Osteoblast (primary cell): ENCODE measurements at places on chromosomes 2 and 18. TPM values are rescaled to one million over a fixed set of nuclear protein-coding genes. Genes with fewer than 3 reads are reported as not detected.

Gene FBLN7
- 5.3 and 5.8 TPM in 2 replicates for total RNA-seq

Gene G6PC2
- total RNA-seq = not detected in 2 replicates

Gene SAG
- total RNA-seq = not detected in 2 replicates

Gene MAPRE3
- 6.5 TPM in 2 replicates for total RNA-seq

Gene KHK
- total RNA-seq = 0.29 and 0.36 TPM in 2 replicates

Gene LRATD1
- total RNA-seq = 5.8 and 10.0 TPM in 2 replicates

Gene CNTNAP5
- total RNA-seq = not detected in 2 replicates

Gene NT5DC4
- total RNA-seq = not detected in 2 replicates

Gene PIEZO2
- total RNA-seq = 6.5 and 46.7 TPM in 2 replicates

DNA sequence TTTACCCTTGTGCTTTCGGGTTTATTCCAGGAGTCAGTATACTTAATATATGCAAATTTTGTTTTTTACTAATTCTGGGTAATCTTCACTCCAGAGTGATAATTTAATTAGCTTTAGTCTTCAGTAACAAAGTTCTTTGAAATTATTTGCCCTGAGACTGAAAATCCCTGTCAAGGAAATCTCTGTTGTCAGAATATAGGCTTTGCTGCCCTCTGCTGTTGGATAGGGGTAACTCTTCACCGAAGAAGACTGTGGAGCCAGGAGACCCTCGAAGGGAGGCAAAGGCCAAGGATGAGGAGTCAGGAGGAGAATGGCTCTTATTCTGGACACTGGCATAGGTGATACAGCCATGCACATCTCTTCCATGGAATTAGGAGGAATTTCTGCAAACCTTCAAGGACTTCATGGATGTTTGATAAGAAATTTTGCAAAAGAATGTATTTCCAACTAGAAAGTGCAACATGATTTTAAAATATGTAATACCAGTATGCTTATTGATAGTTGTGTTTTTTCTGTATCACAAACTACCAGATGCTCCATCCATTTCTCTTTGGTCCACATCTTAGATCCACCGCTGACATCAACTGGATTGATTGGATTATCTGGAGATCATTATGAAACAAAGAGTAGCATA is 182.3 kb downstream of the RDH14 start:
- peak; percentile 9 for DNase-seq

GRCh38 chr2:190103144-190103543 is 40.6 kb upstream of the MSTN start:
- no peak for DNase-seq

DNA sequence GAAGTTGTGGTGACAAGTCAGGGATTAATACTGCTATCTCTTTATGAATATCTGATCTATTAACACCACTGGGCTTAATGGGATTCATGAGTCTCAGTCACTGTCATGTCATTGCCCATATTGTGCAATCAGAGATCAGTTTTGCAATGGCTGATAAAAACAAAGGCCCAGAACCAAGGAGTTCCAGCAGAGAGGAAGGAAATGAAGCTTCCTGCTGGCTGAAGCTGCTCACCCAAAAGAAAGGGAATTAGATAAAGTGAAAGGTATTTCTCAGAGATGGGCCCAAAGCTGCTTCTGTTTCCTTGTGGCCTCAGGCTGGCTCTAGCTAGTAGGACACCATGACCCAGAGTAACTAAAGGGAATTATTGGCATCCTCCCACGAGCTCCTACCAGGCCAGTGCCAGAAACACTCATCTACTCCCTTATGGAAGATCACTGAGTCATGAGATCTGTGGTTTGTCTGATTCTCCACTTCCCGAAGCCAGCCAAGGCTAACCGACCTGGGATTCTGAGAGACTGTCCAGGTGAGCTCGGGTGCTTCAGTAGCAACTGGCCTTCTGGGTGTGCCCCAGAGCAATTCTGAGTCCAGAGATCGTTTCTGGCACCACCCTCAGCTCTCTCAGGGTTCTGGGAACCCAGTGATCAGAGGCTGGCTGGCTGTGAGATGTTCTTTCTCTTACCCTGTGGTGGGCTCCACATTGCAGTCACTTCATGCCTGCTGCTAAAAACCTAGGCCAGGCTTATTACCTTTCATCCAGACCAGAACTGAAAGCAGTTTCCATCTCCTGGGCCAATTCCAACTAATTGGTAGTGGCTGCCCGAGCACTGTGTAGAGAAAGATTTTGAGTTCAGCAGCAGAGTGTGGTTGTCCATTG is 129.5 kb upstream of the PELI1 start:
- peak; percentile 89 for DNase-seq

- no peak for DNase-seq
Measured at GRCh38 chr18:70332694-70333093, 43.8 kb downstream of the SOCS6 start.

GRCh38 chr2:15756011-15756550 is 164.4 kb downstream of the DDX1 start:
- no peak for DNase-seq

- peak; percentile 60 for DNase-seq
Measured at GRCh38 chr2:206045251-206045650, 40.7 kb downstream of the INO80D start.

GRCh38 chr18:39602131-39602530 is 2036.5 kb upstream of the CELF4 start:
- no peak for DNase-seq

GRCh38 chr2:109454304-109454703 is 159.5 kb downstream of the SEPTIN10 start:
- no peak for DNase-seq

DNA sequence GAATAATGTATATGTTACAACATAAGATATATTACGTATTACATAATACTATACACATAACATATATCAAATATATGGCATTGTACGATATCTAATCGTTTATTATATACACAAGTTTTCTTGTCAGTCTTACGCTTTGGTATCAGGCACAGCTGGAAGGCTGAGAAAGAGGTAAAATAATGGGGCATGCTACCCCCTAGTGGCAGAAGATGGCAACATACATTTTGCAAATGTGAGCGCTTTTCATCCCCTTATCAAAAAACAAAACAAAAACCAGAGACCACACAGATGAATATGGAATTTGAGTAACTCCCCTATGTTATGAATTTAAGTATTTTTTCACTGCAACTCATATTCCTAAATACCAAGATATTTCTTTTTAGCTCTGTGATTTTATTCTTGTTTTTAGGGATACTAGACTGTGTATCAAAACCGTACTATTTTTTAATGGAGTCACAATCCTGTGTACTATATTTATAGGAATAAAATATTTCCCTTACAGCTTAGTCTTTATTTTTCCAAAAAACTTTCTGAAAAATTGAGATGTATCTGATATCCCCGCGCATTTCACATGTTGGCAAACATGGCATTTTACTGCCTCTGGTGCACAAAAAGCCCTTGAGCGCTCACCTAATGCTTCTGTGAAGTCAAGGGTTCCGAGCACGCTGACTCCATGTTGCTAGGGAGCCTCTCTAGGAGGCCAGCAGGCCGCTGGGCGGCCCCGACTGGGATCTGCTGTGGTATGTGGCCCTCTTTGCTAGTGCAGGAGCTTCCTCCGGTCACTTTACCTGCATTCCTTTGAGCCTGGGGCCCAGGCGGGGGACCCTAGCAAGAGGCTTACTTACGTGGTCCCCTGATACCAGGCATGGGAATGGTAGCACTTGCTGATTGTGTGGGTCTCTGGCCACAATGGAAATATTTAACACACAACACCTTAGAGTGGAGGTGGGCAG is 62.5 kb downstream of the SLC4A3 start:
- peak; percentile 68 for DNase-seq

GRCh38 chr18:44853430-44853829 is 172.7 kb downstream of the SETBP1 start:
- no peak for DNase-seq

DNA sequence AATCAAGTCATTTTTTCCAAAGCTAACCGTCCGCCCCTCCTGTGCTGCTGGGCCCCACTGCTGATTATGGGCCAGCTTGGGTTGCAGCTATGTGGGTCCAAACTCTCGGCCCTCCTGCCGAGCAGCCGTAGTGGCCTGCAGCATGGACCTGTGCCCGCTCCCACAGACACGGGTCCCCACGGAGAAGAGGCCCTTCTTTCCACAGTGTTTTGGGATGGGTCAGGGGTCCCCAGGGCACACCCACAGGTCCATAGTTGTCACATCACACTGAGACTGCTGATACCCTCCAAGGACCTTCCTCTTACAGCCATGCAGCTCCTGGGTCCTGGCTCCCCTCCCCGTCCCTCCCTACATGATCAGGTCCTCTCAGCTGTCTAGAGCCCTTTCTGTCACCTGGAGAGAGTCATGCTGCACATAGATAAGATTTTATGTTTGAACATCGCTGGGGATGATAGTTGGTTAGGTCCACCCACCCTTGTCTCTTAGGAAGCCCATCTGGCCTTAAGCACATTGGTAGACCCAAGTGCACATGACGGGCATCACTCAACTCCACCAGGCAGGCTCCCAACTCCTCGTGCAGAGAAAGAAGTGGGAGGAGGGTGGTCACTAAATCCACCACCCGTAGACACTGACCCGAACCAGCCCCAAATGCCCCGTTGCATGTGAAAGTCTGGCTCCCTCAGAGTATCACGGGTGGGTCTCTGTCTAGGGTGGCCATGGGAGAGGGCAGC is 17.5 kb downstream of the GPR55 start:
- DNase-seq = no peak

DNA sequence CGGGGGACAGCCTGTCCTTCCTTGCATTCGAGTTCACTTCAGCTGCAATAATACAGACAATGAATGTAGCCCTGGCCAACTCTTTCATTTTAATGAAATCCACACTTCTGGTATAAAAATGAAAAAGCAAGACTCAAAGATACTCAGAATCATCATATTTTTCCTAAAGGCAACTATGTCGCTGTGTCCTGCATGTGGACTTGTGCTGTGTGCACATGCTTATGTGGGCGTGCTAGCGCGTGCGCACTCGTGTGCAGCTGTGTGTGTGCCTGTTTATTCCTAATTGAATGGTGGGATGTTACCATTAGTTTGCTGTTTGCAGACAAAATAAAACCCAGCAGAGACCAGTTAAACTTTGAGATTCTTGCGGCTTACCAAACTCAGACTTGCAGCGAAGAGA is 49.6 kb downstream of the SMIM21 start:
- DNase-seq = no peak

DNA sequence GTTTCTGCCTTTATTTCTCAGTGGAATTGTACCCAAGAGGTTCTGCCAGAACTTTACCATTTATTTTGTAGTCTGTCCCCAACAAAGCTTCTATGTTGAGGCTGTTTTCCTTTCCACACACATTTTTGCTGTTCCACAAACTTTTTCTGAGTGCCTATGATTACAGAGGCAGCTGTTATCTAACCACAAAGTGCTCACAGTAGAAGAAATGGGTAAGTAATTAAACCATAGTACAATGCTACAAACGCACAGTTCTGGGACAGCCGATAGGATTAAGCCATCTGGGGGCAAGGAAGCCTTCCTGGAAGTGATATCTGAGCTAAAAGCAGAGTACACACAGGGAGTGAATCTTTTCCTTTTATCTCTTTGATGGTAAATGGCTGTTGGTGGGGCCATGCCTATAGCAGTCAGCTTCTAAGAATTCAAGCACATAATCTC is 3.9 kb upstream of the MGAT4A start:
- DNase-seq = no peak

DNA sequence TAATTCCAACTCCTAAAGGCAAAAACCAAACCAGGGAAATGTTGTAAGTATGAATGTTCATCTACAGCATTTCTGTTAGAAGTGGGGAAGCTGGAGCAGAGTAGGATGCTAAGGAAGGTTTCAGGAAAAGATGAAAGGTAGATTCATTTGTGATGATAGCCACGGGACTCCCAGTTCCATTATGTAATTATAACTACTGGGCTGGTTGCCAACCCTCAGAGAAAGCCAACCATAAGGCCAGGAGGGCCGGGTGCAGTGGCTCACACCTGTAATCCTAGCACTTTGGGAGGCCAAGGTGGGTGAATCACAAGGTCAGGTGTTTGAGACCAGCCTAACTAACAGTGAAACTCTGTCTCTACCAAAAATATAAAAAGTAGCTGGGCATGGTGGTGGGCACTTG is 288.9 kb upstream of the ETAA1 start:
- no peak for DNase-seq

DNA sequence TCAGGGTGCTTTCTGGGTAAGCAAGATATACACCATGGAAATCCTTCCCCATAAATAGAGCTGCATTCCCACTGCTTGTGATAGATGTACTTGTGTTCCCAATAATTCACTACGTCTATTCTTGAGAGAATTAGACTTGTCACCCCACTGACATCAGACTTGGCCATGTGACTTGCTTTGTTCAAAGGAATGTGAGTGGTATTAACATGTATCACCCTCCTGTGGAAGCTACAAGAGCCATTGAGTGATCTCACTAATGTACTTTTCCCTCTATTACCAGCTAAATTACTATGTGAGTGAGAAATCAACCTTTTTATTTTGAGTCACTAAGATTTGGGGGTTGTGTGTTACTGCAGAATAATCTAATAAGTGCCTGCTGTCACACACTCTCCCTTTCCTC is 176.0 kb downstream of the CCDC178 start:
- no peak for DNase-seq

DNA sequence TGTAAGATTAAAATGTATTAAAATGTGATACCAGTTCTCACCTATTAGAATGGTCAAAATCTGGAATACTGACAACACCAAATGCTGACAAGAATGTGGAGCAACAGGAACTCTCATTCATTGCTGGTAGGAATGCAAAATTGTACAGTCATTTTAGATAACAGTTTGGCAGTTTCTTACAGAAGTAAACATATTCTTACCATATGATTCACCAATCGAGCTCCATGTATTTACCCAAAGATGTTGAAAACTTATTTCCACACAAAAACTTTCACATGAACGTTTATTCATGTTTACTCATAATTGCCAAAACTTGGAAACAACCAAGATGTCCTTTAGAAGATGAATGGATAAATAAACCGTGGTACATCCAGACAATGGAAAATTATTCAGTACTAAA is 1193.5 kb upstream of the ACVR2A start:
- DNase-seq = no peak
